ENCODE measurements at places on chromosomes 13 and 19.
A peak's percentile ranks its signal among the peaks of the same experiment; 100 is the strongest.

DNA sequence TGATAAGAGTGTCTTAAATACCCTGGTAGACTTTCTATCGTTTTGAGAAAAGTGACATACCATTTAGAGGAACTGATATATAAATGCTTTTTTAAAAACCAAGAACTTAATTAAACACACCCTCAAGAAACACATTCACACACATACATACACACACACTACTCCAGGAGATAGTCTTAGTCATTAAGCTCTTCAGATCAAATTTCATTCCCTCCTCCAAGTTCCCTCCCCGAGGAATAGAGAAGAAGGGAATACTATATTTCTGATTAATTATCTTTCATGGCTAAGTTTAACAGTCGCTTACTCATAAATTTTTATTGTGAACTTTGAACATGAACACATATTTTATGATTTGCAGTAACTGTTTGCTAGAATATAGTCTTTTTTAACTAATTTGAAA lies 1109.5 kb downstream of the SLITRK1 start:
- DNase-seq, result peak; percentile 62

DNA sequence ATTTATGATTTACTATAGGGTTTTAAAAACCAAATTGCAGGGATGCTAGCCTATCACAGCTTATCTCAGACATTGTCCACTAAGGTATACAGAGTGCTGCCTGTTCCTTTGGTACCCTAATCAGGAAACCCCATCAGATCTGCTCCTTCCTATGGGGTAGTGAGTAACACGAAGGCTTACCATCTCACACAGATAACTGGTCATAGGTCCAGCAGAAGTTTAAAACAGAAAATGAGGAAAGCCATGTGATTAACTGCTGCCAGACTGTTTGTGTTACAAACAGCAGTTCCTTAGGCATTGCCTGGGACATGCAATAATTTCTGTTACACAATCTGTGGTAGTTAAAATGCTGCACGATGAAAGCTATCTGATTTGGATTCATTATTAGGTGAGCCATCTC lies 53.5 kb upstream of the ALOX5AP start:
- peak; percentile 11 for DNase-seq

DNA sequence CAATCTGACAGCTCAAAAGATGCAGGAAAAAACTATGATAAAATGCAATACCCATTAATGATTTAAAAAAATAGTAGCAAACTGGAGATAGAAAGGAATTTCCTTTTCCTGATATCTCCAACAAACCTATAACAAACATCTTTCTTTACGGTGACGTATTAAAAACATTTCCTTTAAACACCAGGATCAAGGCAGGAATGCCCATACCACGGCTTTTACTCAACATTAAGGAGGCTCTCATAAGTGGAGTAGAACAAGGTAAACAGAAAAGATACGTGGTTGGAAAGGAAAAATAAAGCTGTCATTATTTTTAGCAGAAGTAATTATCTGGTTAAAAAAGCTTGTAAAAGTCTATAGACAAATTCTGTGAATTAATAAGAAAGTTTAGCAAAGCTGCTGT lies 61.1 kb downstream of the MIPEP start:
- DNase-seq, result no peak

GRCh38 chr13:25529425-25529824 lies 157.7 kb downstream of the ATP8A2 start:
- no peak for DNase-seq

GRCh38 chr13:40096357-40096901 lies 441.0 kb downstream of the COG6 start:
- DNase-seq, result no peak

DNA sequence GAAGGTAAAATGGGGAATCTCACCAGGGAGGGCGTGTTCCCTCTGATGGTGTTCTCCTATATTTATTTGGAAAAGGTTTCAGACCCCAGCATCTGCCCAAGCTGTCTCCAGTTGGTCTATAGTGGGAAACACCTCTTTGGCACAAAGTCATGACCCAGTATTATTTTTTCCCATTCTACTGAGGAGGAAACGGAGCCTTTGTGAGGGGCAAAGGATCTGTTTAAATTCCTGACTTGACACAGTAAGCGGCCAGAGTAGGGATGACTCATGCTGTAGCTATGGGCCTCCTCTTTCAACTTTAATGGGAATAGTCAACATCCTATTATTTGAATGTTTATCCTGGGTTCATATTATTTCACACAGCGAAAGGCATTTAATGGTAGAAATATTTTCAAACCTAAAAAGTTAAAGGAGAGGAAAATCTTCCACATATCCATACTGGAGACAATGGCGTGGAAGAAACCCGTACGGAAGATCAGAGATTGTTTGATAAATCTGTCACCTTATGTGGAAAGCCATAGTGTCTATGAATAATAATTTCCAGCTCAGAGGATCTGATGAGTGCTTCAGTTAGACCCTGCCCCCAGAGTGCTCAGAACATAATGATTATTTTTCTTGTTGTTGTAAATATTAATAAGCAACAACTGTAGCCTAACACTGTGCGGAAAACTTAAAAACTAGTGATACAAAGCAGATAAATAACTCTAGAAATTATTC lies 126.0 kb downstream of the FOXO1 start:
- peak; percentile 85 for DNase-seq

- DNase-seq, result no peak
Measured at GRCh38 chr19:51136851-51137551, 5.1 kb upstream of the SIGLEC7 start.

GRCh38 chr19:42060117-42060516 lies 9.9 kb downstream of the GRIK5 start:
- no peak for DNase-seq

DNA sequence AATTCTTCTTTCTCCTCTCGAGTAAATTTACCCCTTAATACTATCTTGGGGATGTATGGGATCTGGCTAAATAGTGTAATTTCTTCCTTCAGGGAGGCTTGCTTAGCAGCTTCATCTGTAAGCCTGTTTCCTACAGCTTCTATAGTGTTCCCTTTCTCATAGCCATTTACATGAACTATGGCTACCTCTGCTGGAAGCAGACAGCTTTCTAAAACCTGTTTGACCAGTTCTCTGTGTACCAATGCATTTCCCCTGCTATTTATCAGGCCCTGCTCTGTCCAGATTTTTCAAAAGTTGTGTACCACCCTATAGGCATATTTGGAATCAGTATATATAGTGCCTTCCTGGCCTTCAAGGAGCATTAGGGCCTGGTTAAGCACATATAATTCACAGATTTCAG lies 113.6 kb upstream of the PCDH9 start:
- DNase-seq, result no peak

DNA sequence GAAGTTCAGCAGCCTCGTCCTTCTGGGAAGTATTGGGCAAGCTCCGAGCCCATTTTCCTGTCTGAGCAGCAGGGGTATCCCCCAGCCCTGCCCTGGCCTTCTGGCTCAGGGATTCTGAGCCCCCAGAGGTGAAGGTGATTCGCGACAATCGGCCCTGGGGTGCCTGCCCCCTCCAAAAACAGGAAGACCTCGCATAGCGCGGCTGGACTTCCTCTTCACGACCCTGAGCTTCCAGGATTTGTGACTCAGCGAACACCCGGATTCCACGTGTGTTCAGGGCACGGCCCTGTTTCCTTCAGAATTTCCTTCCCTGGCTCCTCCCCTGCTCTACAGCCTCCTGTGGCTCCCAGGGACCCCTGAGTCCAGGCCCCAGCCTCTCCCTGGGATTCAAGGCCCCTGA lies at the start of gene SEMA6B:
Gene SEMA6B, minus strand, starts transcription at position 116 of the 400 bp plus-strand sequence. CDS start 1,227 bp downstream, outside the sequence.
- DNase-seq, result no peak

DNA sequence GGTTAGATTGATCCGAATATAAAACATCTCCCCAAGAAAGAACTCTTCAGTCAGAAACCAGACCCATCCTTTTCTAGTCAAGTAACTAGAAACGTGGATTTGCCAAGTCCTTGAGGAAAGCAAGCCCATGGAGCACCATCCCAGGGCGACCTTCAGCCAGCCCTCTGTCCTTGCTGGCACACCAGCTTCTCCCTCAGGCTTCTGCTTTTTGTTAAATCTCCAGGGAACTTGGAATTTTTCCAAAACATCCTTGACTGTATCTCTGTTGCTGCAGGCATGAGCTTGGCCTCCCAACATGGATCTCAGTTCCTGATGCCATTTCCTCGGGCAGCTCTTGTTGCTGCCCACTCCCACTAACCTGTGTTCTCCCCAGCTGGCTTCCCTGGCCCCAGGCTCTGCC lies 27.1 kb upstream of the C1QTNF9 start:
- no peak for DNase-seq

GRCh38 chr13:95636853-95637252 lies 7.7 kb downstream of the DZIP1 start:
- no peak for DNase-seq

DNA sequence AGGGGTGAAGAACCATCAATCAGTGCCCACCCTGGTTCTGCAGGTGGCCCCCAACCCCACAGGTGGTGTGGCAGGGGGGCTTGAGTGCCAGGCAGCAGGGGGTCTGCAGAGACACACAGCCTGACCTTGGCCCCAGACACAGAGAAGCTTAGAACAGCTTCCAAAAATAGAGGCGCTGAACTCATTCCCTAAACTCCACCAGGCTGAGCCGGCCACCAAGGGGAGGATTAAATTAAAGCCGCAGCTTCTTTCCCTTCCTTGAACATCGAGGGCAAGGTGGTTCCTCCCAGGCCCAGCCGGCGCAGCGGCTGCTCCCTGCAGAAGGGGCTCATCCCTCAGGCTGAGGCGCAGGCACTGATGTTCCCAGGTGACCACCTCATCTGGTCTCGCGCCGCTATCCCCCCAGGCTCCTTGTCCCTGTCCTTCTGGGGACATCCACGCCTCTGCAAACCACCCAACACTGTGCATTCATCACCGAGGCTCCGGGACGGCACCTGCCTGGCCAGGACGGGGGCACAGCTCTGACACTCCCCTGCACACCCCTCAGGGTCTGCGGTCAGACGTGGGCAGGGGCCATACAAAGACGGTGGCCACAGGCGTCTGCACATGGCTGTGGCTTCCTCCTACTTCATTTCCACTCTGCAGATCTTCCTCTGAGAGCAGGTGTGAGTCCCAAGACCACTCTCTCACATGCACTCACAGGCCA lies 30.9 kb downstream of the LAMP1 start:
- no peak for DNase-seq

GRCh38 chr13:27583645-27584044 lies 36.7 kb downstream of the LNX2 start:
- no peak for DNase-seq

GRCh38 chr19:50272263-50272897 lies 56.8 kb downstream of the KCNC3 start:
- no peak for DNase-seq

DNA sequence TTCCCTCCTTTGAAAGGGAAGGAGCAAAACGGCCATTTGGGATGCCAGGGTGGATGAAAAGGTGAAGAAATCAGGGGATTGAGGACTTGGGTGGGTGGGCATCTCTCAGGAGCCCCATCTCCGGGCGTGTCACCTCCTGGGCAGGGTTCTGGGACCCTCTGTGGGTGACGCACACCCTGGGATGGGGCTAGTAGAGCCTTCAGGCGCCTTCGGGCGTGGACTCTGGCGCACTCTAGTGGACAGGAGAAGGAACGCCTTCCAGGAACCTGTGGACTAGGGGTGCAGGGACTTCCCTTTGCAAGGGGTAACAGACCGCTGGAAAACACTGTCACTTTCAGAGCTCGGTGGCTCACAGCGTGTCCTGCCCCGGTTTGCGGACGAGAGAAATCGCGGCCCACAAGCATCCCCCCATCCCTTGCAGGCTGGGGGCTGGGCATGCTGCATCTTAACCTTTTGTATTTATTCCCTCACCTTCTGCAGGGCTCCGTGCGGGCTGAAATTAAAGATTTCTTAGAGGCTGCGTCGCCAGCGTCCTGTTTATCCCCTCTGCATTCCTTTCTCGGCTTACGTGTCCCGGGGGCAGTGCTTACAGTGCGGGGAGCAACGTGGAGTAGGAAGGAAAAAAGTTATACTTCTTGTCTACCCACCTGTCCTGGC lies 15.2 kb upstream of the S1PR4 start:
- DNase-seq, result peak; percentile 58

GRCh38 chr19:18310118-18310909 lies 12.6 kb downstream of the LSM4 start:
- no peak for DNase-seq

DNA sequence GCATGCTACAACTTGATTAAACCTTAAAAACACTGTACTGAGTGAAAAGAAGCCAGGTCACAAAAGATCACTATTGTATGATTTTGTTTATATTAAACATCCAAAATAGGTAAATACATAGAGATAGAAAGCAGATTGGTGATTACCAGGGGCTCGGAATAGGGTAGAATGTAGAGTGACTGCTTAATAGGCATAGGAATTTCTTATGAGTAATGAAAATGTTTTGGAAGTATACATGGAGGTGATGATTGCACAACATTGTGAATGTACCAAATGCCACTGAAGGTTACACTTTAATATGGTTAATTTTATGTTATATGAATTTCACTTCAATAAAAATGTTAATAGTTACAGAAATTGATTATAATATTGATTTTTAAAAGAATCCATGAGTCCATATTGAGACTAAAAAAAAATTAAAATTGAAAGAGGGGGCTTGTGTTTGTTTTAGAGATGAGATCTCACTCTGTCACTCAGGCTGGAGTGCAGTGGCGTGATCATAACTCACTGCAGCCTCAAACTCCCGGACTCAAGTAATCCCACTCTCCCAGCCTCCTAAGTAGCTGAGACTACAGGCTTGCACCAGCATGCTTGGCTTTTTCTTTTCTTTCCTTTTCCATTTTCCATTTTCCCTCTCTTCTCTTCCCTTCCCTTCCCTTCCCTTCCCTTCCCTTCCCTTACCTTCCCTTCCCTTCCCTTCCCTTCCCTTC lies 85.1 kb downstream of the FNDC3A start:
- DNase-seq, result peak; percentile 38

GRCh38 chr13:90968166-90968904 lies 379.2 kb upstream of the MIR17HG start:
- DNase-seq, result peak; percentile 2

- no peak for DNase-seq
Measured at GRCh38 chr19:44795398-44795987, 13.4 kb upstream of the BCAM start.

GRCh38 chr13:25910243-25910642 lies 141.6 kb downstream of the SHISA2 start:
- DNase-seq, result no peak

- no peak for DNase-seq
Measured at GRCh38 chr13:109767023-109767422, 19.4 kb downstream of the IRS2 start.

- DNase-seq, result no peak
Measured at GRCh38 chr19:29711584-29712132, 3.4 kb downstream of the C19orf12 start.

- DNase-seq, result peak; percentile 79
Measured at GRCh38 chr19:17473041-17473440, 2.7 kb downstream of the SLC27A1 start.

DNA sequence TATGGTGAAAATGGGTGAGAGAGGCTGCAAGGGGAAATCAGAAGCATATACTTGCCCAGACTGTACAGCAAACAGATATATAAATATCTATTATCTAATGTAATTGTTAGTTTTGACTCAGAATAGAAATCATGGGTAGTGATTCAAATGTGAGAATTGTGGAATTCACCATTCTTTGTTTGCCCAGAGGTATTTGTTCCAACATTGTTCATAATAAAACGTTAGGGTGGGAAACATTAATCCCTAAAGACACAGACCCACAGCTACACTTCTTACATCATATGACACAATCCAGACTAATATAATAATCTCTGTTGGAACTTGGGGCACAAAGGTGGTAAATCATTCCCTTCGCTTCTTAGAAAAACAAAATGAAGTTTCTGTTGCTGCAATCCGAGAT lies 646.5 kb upstream of the SLITRK6 start:
- DNase-seq, result peak; percentile 44

- no peak for DNase-seq
Measured at GRCh38 chr13:78105656-78106055, 187.0 kb upstream of the EDNRB start.

Data from fibroblast of skin of right biceps (primary cell).